ENCODE measurements at places on chromosomes 16 and 17.
A peak's percentile ranks its signal among the peaks of the same experiment; 100 is the strongest.

- no peak for DNase-seq
Measured at GRCh38 chr16:90033387-90033786, 14.1 kb upstream of the DBNDD1 start.

- DNase-seq = no peak
Measured at GRCh38 chr17:65548269-65548969, 13.0 kb downstream of the AXIN2 start.

DNA sequence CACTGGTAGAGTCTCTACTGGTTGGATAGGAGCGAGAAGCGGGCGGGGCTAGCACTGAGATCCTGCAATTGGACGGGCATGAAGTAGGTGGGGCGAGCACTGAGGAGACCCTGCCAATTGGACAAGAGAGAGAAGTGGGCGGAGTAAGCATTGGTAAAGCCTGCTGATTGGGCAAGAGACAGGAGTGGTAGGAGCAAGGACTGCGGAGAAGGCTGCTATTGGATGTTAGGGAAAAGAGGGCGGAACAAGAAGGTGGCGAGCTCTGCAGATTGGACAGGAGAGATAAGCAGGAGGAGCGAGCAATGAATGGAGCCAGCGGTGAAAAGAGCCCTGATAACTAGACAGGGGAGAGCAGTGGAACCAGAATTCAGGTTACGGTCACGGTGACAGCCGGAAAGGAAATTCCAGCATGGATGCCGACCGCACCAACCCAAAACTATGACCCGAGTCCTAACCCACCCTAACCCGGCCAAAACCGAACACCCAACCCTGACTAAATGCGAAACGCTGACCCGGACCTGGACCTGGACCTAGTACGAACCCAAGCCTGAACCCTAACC lies 4.8 kb downstream of the SCGB1C2 start:
- DNase-seq = peak; percentile 14

DNA sequence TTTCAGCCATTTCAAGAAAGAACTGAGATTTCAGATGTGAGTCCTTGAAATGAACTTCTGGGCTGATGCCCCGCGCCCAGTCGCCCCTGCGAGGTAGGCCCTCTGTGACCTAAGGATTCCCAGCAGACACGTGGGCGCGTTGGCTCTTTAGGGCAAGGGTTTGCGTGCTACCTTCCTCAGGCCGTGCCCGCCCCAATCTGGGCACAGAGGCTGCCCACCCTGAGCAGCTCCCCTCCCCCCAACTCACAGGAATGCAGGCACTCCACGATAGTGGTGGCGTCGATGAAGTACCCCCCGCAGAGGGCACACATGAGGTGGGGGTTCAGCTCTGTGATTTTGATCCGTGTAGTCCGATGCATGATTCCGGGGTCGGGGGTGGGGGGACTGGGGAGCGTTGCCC lies 8.1 kb downstream of the PCGF2 start:
- no peak for DNase-seq

- no peak for DNase-seq
Measured at GRCh38 chr17:74445158-74445557, 13.3 kb downstream of the GPRC5C start.

All from hematopoietic multipotent progenitor cell treated with erythropoietin and hydrocortisone succinate and interleukin-3 and kit ligand, for 8 days (in vitro differentiated cells).